Aorta (tissue), 5 donors: ENCODE measurements at places on chromosomes 3 and 15.

DNA sequence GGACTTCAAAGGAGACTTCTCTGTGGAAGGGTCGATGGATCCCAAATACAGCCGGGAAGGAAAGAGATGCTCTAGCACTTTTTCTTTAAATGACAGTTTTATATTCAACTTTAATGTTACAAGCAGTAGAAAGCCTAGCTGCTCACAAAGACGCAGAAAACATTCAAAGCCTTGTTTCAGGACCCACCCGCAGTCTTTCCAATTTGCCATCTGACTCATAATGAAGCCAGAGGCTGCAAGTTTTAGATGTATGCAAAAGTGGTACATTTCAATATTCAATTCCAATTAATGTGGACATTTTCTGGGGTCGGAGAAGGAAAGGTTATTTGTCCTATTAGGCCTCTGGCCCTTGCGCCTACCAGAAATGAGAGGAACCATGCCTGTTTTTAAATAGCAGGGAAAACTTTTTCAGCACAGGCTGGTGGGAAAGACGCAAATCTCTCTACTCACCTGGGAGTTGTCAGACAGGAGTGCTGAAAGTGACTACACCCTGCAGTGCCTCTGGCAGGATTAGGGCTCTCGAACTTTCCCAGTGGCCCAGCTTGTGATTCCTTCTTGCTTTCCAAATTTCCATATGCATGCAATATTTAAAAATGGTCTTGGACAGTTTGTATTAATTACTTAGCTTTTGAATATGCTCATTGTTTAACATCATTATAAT lies 117.4 kb upstream of the MBNL1 start:
- DNase-seq = no peak
- peak overlapping the region; percentile 36 for H3K27ac ChIP-seq
- H3K27me3 ChIP-seq = no peaks in the 10 kb centered on the region
- no peak overlapping the region for H3K4me3 ChIP-seq

DNA sequence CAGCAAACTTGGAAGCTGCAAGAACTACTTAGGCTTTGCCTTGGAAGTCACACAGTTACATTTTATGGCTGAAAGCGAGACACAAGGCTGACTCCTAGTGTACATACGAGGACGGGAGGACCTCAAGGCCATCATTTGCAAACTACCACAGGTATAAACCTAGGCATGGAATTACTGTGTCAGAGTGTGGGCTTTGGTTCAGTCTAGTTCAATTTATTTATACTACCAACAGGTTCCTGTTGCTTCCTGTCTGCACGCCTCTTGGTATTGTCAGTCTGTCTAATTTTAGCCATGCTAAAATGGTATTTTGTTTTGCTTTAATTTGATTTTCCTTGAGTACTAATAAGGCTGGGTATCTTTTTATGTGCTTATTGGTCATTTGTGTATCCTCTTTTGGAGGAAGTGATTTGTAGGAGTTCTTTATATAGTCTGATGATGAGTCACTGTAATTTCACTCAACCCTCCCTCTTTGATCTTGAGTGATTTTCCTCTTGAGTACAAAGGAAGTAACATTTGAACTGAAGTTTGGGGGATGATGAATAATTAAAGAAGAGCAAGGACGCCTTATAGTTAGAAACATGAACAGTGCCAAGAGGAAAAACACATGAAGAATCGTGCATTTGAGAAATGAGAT lies 8.2 kb downstream of the ANKRD34C start:
- no peak overlapping the region for H3K4me3 ChIP-seq
- no peaks in the 10 kb centered on the region for H3K36me3 ChIP-seq
- DNase-seq = no peak
- H3K4me1 ChIP-seq = no peaks in the 10 kb centered on the region

DNA sequence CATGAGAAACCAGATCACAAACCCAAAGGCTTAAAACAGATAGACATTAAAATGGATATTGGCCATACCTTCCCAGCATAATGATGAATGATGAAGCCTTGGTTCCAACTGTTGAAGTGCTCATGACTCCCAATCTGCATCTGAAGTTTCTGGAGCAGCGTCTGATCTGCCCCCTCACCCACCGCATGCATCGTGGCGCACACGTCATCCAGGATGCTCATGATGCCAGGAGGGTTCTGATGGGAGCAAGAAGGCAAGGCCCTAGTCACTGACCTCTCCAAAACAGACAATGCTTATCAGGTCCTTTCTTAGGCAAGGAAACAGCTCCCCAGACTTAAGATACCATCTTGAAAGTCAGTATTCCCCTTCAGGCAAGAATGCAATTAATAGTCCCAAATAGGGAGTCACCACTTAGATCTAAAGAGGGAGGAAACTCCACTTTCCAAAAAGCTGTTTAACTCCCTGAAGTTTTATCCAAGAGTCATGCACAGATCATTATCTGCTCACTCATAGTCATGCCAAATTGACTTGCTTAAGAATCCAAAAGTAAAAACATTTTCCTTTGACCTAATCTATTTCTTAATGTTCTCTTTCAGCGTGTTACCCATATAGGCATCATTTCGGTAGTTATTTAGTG lies 2.1 kb downstream of the LDHAL6B start:
- peaks cover 9% of the 10 kb centered on the region for H3K36me3 ChIP-seq
- H3K4me1 ChIP-seq = no peaks in the 10 kb centered on the region
- no peak overlapping the region for H3K4me3 ChIP-seq
- DNase-seq = no peak

DNA sequence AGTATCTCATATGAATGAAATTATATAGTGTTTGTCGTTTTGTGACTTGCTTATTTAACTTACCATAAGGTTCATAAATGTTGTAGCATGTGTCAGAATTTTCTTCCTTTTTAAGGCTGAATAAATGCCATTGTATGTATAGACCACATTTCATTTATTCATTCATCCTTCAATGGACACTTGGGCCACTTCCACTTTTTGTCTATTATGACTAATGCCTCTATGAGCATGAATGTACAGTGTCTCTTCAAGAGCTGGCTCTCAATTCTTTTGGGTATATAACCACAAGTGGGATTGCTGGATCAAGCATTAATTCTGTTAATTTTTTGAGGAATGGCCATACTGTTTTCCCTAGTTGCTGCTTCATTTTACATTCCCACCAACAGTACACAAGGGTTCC lies 156.1 kb downstream of the VPS8 start:
- H3K36me3 ChIP-seq = peaks cover 5% of the 10 kb centered on the region
- DNase-seq = no peak
- no peak overlapping the region for H3K27ac ChIP-seq
- no peaks in the 10 kb centered on the region for H3K4me1 ChIP-seq

GRCh38 chr15:45812200-45812599 lies 177.4 kb downstream of the SQOR start:
- no peaks in the 10 kb centered on the region for H3K27me3 ChIP-seq
- no peak overlapping the region for H3K4me3 ChIP-seq
- DNase-seq = no peak

DNA sequence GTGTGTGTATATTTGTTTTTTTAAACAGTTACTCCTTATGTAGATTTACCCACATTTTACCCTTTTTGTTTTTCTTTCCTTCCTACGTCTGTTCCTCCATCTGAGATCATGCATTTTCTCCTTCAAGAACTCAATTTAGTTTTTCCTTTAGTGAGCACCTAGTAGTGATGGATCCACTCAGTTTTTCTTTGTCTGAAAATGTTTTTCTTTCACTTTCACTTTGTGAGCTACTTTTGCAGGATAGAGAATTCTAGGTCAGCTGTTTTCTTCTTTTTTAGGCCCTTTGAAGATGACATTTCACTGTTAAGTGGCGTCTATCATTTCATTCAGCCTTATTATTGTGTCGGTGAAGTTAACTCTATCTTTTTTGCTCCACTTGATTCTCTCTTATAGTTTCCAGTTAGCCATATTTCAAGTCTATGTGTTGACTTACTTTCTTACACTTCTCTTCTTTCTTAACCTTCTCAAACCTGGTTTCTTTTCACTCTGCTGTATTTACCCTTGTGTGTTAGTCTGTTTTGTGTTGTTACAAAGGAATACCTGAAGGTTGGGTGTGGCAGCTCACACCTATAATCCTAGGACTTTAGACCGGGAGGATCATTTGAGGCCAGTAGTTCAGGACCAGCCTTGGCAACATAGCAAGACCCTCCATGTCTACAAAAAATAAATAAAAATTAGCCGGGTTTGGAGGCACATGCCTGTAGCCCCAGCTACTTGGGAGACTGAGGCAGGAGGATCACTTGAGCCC lies 55.8 kb downstream of the PRKCI start:
- H3K36me3 ChIP-seq = peaks cover 4% of the 10 kb centered on the region
- H3K27me3 ChIP-seq = no peaks in the 10 kb centered on the region
- DNase-seq = no peak
- H3K4me1 ChIP-seq = no peaks in the 10 kb centered on the region
- no peak overlapping the region for H3K27ac ChIP-seq

GRCh38 chr3:72270072-72270681 lies 485.2 kb upstream of the PROK2 start:
- H3K27me3 ChIP-seq = no peaks in the 10 kb centered on the region
- no peak overlapping the region for H3K4me3 ChIP-seq
- peak; percentile 94 for DNase-seq
- no peak overlapping the region for H3K27ac ChIP-seq

- no peak overlapping the region for H3K4me3 ChIP-seq
- DNase-seq = no peak
Measured at GRCh38 chr15:34613301-34613700, 29.9 kb upstream of the GOLGA8B start.

DNA sequence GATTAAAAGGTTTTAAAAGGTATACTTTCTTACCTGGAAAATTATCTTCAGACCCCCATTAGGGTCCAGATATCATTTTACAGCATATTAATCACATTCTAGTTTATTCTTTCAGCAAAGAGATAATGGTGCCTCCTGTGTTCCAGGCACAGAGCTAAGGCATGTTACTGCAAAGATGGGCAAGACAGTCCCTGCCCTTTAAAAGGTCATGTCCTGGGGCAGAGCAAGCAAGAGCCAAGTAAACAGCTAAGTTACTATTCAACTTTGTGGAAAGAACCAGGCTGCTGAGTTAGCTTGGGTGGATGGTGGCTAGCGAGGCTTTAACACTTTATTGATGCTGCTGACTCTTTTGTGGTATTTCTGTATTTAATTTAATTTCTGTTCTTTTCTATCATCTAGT lies 75.0 kb downstream of the LRRC28 start:
- H3K4me3 ChIP-seq = no peak overlapping the region
- DNase-seq = no peak
- no peak overlapping the region for H3K27ac ChIP-seq
- H3K4me1 ChIP-seq = no peaks in the 10 kb centered on the region
- H3K27me3 ChIP-seq = no peaks in the 10 kb centered on the region

- H3K27me3 ChIP-seq = no peaks in the 10 kb centered on the region
- no peaks in the 10 kb centered on the region for H3K4me1 ChIP-seq
- DNase-seq = no peak
- H3K4me3 ChIP-seq = no peak overlapping the region
- H3K27ac ChIP-seq = no peak overlapping the region
Measured at GRCh38 chr15:32818758-32819447, 101.1 kb downstream of the GREM1 start.

DNA sequence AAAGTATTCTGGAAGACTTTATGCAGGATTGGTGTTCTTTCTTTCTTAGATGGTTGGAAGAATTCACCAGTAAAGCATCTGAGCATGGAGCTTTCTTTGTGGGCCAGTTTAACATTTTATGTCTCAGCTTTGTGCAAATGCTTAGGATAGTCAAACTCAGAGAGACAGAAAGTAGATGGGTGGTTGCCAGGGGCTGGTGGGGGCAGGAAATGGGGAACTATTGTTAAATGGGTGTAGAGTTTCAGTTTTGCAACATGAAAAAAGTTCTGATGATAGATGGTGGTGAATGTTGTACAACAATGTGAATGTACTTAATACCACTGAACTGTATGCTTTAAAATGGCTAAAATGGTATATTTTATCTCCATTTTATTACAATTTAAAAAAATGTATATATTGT lies 24.8 kb downstream of the SPCS1 start:
- H3K27me3 ChIP-seq = no peaks in the 10 kb centered on the region
- no peaks in the 10 kb centered on the region for H3K4me1 ChIP-seq
- H3K4me3 ChIP-seq = no peak overlapping the region
- no peak overlapping the region for H3K27ac ChIP-seq

DNA sequence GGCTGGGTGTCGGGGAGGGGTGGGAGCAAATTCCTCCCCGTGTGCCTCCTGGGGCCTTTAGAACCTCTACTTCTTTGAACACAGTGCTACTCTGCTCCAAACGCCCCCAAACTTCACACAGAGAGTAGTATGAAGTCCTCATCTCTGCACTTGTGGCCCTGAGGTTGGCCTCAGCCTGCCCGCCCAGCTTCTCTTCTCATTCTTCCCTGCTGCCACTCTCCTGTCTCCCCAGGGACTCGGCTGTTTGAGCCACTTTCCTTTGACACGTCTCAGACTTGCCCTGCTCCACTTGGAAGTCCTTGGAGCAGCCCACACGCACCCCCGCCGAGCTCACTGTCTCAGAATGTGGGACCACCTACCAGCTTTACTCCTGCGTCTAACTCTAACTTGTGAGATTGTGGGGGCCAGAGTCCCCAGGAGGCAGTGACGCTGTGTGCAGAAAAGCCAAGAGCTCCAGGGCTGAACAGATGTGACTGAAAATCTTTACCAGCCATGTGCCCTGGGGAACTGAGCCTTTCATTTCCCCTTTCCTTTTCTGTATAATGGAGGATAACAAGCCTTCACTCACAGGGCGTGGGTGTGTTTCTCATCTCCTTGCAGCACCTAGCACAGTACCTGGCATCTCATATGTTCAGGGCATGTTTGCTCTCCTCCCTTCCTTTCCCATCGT lies 233.6 kb upstream of the CTDSPL start:
- H3K4me1 ChIP-seq = no peaks in the 10 kb centered on the region
- H3K27ac ChIP-seq = no peak overlapping the region
- DNase-seq = no peak
- peaks cover 5% of the 10 kb centered on the region for H3K36me3 ChIP-seq
- no peak overlapping the region for H3K4me3 ChIP-seq

- H3K36me3 ChIP-seq = no peaks in the 10 kb centered on the region
- no peaks in the 10 kb centered on the region for H3K27me3 ChIP-seq
- no peak overlapping the region for H3K4me3 ChIP-seq
- H3K27ac ChIP-seq = peak overlapping the region; percentile 84
Measured at GRCh38 chr3:99250821-99251355, 349.4 kb upstream of the DCBLD2 start.
